ENCODE measurements at places on chromosomes 11 and 22.

DNA sequence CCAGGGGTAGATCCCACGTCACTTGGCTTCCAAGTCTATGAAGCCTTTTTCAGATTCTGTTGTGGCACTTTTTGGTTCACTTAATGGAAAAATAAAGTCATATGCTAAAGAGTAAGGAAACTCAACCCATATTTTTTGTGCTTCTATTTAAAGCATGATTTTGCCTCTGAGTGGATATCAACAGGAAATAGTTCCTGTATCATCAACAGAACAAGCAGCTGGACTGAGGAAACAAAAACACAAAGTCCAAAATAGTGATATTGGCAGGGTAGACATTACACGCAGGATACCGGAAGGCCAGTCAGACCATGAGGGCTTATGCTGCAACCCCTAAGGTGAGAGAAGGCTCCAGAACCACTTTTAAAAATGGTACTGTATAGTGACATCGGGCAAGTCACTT lies 248.3 kb upstream of the ANO5 start:
- DNase-seq = no peak

- no peak for DNase-seq
These were observed 1350.5 kb downstream of the TBC1D22A start for GRCh38 chr22:48112687-48113521.

GRCh38 chr11:117412653-117413275 lies 85.1 kb downstream of the CEP164 start:
- DNase-seq = no peak

- no peak for DNase-seq
These were observed 870.3 kb downstream of the TBC1D22A start for GRCh38 chr22:47632701-47633100.

GRCh38 chr11:45106440-45106839 lies 40.0 kb upstream of the PRDM11 start:
- DNase-seq = no peak

DNA sequence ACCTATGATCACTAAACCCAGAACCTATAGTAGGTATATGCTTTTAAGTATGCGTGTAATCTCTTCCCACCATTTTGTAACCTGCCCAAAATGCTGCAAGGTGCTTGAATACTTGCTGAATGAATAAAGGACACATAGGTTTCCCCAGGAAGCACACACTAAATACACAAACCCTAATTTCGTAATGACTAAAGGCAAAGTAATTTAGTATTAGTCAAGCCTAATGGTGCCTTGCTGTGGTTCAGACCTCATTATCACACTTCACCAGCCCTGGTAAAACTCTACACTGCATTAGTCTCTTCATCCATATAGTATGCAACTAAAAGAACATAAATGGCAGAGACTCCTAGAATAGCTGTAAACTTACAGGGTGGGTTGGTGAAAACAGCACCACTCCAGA lies 289.0 kb upstream of the PITPNB start:
- no peak for DNase-seq

GRCh38 chr11:11427140-11427539 lies 74.1 kb upstream of the CSNK2A3 start:
- no peak for DNase-seq

- no peak for DNase-seq
These were observed 11.5 kb downstream of the BIRC3 start for GRCh38 chr11:102328748-102329147.

DNA sequence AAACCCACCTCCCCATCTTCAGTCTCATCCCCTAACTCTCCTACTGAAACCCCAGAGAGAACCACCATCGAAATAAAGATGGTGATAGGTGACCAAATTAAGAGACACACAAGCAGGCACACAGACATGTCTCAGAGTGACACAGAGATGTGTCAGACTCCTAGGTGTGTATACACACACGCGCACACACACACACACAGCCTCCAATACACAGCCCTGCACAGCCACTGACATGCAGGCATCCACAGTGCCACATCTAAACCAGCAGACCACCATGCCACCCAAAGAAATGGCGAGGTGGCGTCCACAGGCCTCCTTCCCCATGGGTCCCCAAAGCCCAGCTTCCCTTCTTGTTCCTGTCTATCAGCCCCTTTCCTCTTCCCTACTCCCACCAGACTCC lies 27.4 kb downstream of the NRXN2 start:
- DNase-seq = no peak

Measured in fibroblast of skin of abdomen (primary cell).